ENCODE measurements at places on chromosomes 1 and 21. TPM values are rescaled to one million over a fixed set of nuclear protein-coding genes. Genes with fewer than 3 reads are reported as not detected.

DNA sequence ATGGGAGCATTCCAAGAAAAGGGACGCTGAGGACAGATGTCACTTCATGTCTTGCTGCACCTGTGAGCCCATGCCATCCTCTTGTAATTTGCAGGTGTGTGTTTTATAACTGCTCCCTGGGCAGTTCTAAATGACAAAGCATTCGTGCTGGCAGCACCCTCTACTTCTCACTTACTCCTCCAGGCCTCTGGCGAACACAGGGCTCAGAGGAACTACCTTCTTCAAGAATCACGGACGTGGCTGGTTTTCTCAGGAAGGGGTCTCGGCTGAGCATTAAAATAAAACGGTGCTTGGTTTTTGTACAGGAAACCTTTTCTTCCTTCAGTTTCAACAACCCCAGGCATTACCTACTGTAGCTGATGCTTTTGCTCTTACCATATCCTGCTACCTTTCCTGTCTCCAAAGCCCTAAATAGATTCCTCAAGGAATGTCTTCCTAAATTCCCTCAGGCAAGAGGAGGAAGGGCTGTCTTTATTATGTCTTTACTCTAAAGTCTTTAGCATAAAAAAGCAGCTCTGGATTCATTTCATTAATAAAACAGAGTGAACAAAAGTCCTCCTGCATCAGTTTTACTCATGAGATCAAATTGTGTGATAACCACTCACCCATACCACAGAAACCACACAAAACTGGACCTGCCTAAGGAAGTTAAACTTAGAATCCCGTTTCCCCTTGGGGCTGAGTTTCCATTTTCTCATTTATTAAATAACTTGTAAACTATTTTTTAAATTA is 79.0 kb upstream of the MAP10 start:
- H3K4me3 ChIP-seq, result no peak overlapping the region
- H3K27ac ChIP-seq, result no peak overlapping the region
- H3K36me3 ChIP-seq, result no peaks in the 10 kb centered on the region
- DNase-seq, result no peak
- H3K4me1 ChIP-seq, result peaks cover 12% of the 10 kb centered on the region

Gene CLEC20A
- not detected for total RNA-seq

GRCh38 chr1:234610061-234610665 is at the start of gene IRF2BP2:
Gene IRF2BP2 (minus strand): TSS chr1:234610178. CDS start chr1:234609494, 684 bp downstream.
- peak within 1 kb of the TSS; percentile 96 for H3K4me3 ChIP-seq
- peaks cover 33% of the 10 kb centered on the region for H3K36me3 ChIP-seq
- peaks cover 35% of the 10 kb centered on the region for H3K4me1 ChIP-seq
- peaks cover 8% of the 10 kb centered on the region for H3K27me3 ChIP-seq
- peak; percentile 89 for DNase-seq

Gene BARHL2
- 14.8 TPM for total RNA-seq

Gene LHX4
- total RNA-seq, result 0.22 TPM

DNA sequence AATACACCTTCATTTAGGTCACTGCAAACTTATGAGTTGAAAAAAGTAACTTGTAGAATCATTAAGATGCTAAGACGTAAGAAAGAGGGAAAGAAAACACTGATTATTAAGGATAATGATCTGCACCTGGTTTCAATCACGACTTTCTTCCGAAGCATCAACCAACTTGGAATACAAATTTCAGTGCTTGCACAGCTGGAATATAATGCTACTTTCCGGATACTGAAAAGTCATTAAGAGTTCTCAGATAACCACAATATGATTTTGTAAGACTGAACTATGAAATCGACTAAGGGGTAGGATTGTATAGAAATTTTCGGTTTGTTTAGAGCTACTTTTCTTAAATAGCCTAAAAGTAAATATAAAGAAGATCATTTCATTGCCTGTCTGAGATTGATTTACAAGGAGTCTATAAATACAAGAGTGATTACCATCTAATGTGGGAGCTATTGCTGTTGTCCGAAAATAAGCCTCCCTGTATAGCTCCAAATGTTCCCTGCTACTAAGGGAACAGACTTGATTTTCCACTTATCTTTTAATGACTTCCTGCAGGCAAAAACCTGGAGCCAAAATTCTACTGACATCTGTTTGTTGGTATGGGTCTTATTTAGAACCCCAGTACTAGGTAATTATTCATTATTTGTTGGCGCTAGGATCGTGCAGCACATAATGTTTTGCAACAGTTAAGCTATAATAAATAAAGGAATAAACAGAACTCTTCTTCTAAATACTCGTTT is 673.3 kb downstream of the KCNT2 start:
- H3K4me3 ChIP-seq, result no peak overlapping the region
- H3K27me3 ChIP-seq, result no peaks in the 10 kb centered on the region
- no peaks in the 10 kb centered on the region for H3K36me3 ChIP-seq
- no peak overlapping the region for H3K27ac ChIP-seq

DNA sequence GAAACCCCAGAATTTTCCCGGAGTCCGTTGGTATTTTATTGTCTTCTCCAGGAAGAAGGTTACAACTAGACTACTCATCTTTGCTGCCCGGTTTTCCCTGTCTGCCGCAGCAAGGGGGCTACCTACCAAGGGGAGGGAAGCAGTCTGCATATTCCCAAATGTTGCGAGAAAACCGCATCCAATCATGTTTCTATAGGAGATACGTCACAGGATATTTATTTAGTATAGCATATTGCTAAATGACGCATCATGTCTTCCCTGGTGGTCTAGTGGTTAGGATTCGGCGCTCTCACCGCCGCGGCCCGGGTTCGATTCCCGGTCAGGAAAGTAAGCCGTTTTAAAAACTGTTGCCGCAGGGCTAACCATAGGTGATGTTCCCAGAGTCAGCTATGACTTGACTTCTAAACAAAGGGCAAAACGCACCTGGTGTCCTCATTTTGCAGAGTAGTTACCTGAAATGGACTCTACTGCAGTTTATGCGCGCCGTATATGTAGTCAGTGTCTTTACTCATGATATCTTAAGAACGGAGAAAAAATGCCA is 15.2 kb upstream of the ZNF692 start:
- H3K4me3 ChIP-seq, result peak overlapping the region; percentile 98
- H3K27ac ChIP-seq, result peak overlapping the region; percentile 99
- H3K36me3 ChIP-seq, result peaks cover 7% of the 10 kb centered on the region
- DNase-seq, result peak; percentile 86
- peaks cover 14% of the 10 kb centered on the region for H3K27me3 ChIP-seq
- peaks cover 20% of the 10 kb centered on the region for H3K4me1 ChIP-seq

Gene AKR7A3
- 1.3 TPM for total RNA-seq

- no peak for DNase-seq
- H3K4me3 ChIP-seq, result no peak overlapping the region
Observed at GRCh38 chr1:44359234-44359935, 4.3 kb upstream of the ERI3 start.
